ENCODE measurements at places on chromosomes 5 and 9.

- no peak for DNase-seq
Observed at GRCh38 chr5:15354021-15354420, 146.0 kb upstream of the FBXL7 start.

DNA sequence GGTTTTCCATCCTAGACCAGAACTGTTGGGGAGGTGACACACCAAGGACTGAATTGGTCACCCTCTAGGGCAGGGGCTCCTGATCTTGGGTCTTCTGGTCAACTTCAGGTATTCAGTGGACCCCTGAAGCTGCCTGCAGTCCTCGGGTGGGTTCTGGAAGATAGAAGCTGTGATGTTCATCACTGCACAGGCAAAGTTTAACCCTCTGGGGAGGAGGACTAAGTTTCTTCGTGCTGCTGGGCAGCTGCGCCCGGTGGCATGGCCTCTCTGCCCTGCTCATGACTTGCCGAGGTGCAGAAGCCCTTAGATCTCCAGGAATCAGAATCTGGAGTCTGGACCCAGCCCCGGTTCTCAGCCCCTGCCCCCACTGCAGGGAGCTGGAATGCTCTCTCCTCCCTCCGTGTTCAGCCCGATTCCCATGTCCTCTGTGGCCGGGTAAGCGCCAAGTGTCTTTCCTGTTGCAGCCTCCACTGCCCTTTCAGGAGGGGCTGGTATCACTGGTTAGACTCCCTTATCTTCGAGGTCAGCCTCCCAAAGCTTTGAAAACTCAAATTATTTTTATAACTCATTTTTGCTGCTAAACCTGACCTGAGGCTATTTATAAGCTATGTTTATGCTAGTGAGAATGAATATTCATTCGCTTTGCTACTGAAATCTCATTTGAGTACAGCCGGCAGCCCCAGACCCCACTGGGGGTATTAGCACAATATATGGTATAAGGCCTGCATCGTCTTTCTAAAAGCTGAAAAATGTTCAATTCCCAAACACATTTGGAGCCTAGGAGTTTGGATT, 1.7 kb downstream of the LAMC3 start:
- DNase-seq: no peak

GRCh38 chr9:14258660-14259239, 55.2 kb downstream of the NFIB start:
- DNase-seq: no peak

DNA sequence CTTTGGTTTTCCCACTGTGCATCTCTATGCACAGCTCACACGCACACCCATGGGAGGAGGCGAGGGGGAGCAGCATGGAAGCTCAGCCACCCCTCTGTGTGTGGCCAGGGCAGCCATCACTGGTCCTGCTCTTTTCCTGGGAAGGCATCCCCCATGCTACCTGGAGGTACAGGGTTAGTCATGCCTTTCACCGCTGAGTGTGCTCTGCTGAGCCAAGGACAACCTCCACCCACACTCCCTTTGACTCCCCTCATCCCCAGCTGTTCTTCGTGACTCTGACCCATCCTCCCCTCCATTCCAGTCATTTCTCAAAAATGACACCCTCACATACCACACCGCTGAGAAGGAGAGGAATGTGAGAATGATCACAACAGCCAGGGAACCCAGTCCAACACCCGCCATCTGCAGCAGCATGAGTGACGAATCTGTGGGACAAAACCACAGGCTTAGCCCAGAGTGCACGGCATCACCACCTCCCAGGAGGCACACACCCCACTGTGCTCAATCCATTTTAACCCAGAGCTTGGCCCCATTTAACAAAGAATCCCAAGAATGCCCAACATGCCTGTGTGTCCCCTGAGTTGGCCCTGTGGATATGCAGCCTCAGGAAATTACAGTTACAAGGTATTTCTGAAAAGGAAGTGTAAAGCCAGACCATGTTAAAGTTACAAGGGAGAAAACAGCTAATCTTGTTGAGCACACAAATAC, 133.4 kb downstream of the SUSD1 start:
- no peak for DNase-seq

GRCh38 chr9:23322392-23322791, 503.6 kb downstream of the ELAVL2 start:
- DNase-seq: no peak
